ENCODE measurements at places on chromosomes 5 and 9. TPM values are rescaled to one million over a fixed set of nuclear protein-coding genes. Genes with fewer than 3 reads are reported as not detected.

The GZMA gene
- 0.33 TPM for polyA plus RNA-seq

- DNase-seq = no peak
These were observed 7.3 kb upstream of the S1PR3 start for GRCh38 chr9:88983865-88984542.

The CTSV gene
- polyA plus RNA-seq = 16.2 TPM

The KIF24 gene
- polyA plus RNA-seq = 6.8 TPM

The NR5A1 gene
- 0.18 TPM for polyA plus RNA-seq

DNA sequence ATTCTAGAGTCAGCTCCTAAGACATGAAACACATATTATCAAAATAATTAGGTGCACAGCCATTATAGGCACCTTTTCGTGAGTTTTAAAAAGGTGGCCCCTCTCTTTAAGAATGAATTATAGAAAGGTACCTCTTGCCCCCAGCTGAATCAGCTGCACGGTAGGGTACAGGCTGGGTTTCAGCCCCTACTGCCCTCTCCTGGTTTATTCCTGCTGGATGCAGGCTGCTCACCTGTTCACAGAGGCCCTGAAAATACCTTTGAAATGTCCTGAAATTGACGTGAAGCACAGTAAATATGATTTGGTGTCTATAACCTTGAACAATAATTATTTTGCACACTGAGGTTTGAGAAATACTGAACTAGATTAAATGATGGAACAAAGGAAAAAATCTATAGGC is 504.8 kb upstream of the SGCD start:
- DNase-seq = no peak

The WDR38 gene
- polyA plus RNA-seq = 0.60 TPM

All from left renal pelvis (tissue), 4 donors.